ENCODE measurements at places on chromosomes 3 and 15. TPM values are rescaled to one million over a fixed set of nuclear protein-coding genes. Genes with fewer than 3 reads are reported as not detected.

DNA sequence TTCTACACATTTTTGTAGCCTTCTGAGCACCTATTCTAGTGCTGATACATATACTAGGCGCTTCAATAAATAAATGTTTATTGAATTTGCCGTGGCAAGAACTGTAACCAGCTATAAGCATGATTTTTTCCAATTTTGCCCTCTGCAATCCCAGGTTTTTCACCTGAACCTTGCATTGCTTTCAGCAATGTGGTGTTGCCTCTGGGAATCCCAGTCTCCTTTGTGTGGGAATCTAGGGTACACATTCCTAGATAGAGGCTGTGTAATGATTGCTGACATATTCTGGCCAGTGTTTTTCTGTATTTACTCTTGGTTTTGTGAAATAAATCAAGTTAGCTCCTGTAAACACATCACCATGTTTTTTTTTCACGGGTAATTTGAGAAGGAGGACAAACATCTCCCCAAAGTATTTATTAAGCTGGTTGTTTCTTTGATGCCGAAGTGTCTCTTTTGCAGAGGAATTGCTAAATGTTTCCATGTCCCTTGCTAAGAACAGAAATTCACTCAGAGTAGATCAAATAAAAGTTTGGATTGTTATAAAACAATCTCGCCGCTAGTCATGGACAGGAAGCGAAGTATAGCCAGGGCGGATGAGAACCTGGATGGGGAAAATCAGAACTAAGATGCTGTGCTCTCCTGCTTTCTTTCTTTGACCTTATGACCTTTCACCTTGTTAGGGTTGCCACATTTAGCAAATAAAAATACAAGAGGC is 1.2 kb downstream of the CFAP91 start:
- DNase-seq: no peak

DNA sequence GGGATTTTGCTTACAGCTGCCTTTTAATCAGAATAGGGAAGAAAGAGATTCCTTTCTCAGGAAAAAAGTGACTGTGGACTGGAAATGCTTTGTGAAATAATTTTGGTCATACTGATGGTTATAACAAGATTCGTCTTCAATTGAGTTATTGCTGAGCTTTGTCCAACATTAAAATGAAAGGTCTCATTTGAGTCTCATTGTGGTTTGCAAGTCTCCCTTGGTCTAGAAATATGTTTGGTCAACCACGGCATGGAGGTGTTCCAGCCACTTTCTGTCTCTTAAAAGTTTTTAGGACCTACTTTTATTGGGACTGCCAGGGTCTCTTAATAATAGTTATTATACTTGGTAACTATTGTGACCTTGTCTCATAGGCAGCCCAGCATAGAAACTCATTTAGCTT is 15.3 kb downstream of the FLNB start:
- DNase-seq: no peak

- DNase-seq: no peak
Measured at GRCh38 chr3:110971010-110971601, 100.5 kb upstream of the NECTIN3 start.

DNA sequence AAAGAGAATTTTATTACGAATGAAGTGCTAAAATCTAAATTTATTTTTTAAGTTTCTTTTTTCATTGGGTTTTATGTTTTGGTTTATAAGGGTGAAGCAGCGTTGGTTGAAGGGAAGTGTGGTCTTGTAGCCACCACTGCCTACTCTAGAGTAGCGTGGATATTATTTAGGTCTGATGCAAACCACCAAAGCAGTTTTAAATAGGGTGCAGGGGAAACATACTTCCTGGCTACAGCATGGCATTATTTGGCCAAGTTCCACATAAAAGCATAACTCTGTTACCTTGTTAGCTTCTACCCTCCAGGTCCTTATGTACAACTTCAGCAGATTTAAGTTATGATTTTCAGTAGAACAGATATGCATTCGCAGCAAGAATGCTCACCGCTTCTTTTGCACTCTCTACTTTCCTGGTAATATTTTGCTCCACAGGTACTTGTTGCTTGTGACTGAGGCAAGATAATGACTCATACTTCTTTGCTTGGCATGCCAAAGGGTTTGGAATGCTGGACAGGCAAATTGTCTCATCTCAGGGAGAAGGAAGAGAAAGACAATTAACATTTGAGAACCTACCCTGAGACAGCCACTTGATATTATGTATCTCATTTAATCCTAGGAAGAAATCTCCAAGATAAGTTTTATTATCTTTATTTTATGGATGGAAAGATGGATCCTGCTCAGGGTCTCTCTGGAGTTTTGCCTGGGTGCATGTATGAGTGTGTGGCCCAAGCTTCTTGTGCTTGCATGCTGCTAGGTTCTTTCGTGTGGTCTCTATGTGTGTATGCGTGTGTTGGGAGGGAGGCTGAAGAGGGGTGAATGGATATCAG is 5.4 kb downstream of the TGFBR2 start:
- no peak for DNase-seq

DNA sequence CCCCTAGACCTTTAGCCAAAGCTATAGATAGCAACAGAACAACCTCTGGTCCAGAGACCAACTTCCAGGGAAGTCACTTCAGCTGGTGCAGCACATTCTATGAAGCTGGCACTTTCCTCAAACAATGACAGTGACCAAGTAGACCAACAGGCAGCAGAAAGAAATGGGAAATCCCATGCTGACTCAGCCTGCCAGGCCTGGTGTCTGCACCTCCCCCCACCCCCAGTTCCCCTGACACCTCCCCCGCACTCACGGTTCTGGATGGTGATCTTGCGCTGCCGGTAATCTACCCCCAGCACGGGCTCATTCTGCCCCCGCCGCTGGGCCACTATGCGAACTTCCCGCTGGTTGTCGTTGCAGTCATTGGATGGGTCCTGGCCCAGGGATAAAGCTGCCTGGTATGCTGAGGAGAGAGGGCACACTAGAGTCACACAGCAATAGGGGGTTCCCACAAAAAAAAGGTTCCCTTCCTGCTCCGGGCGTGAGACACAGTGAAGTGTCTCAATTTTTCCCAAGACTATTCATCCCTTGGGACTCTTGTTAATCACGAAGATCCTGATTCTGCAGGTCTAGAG is 17.0 kb downstream of the ILDR1 start:
- no peak for DNase-seq

- DNase-seq: no peak
Measured at GRCh38 chr3:42266085-42266484, at the start of gene CCK. Gene CCK (minus strand): TSS chr3:42266185. CDS start chr3:42263630, 2,555 bp downstream.

- DNase-seq: peak; percentile 93
Measured at GRCh38 chr15:76987896-76988860, 6.7 kb upstream of the PSTPIP1 start.

DNA sequence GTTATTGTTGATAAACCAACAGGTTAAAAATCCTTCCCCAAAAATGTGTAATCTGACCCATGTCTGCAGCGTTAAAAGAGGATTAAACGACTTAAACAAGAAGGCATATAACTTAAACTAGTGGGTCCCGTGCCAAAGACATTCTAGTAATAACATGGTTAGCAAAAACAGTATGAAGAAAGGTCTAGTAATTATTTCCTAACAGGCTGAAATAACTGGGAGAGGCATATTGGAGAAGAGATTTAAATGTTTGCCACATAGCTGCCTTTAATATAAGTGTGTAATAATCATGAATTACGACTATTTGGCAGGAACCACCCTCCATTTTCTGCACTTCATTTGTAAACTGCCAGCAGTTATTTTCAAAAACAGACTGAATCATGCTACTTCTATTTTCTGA is 67.7 kb upstream of the CSPG5 start:
- DNase-seq: no peak

DNA sequence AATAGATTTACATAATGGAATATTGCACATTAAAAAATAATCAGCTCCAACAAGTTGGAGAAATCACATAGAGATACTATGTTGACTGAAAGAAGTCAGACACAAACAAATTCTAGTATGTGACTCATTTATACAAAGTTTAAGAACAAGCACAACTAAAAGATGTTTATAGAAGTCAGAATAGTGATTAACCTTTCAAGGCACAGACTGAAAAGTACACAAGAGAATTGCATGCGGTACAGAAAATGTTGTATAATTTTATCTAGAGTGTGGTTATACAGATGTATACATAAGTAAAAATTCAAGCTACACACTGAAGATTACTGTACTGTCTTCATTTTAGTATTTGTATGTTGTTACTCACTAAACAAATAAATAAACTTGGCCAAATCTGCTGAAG is 19.3 kb upstream of the ATOSA start:
- DNase-seq: no peak

DNA sequence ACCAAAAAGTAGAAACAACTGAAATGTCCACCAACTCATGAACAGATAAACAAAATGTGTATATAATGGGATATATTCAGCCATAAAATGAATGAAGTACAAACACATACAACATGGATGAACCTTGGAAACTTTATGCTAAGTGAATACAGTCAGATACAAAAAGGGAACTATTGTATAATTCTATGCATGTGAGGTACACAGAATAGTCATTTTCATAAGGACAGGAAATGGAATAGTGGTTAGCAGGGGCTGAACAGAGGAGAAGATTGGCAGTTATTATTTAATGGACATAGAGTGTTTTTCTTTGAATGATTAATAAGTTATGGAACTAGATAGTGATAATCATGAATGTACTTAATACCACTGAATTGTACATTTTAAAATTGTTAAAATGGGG is 20.0 kb upstream of the TRANK1 start:
- DNase-seq: no peak

CLDN1 gene
- total RNA-seq: not detected

BMF gene
- 3.6 TPM for total RNA-seq

RPP25 gene
- total RNA-seq: 7.5 TPM

PARP16 gene
- total RNA-seq: 19.7 TPM

ALDH1A2 gene
- 1.5 TPM for total RNA-seq

MTMR10 gene
- 21.4 TPM for total RNA-seq

SLC51B gene
- total RNA-seq: not detected

RBMS3 gene
- 3.0 TPM for total RNA-seq
